ENCODE measurements at places on chromosomes 2 and 18.
A peak's percentile ranks its signal among the peaks of the same experiment; 100 is the strongest.

GRCh38 chr2:196274387-196274809 lies 103.0 kb upstream of the STK17B start:
- no peak for DNase-seq

GRCh38 chr18:8765783-8766463 lies 60.6 kb downstream of the MTCL1 start:
- no peak for DNase-seq

DNA sequence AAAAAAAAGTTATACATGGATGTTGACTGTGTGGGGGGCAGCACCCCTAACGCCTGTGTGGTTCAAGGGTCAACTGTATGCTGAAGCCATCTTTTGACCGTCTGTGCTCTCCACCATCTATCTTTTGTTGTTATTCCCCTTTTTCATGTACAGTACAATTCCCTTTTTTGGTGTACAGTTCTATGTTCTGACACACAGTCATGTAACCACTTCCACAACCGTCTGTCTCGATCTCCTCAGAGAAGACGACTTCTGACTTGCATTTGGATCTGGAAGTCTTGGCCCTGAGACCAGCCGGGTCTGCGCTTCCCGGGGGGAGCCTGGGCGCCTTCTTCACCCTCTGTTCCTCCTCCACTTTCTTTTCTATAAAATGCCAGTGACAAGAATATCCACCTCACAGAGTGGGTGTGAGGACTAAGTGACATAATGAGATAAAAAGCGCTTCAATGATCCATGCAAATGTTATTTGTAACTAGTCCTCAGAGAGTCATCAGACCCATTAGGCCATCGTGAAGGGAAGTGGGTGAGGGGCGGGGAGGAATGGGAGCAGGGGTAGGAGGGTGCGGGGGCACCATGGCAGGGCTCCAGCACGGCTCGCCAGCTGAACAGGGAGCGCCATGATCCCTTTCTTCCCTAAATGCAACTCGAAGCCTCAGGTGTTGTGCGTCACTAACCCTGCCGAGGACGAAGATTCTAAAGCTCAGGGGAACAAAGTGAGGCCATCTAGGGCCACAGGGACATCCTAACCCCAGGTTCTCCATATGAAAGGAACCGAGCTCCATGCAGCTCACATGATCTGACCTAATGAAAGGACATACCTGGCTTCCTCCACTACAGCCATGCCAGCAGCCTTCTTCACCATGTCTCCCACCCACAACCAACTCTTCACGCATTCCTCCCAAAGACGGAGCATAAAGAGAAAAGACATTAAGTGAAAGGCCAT lies 16.6 kb downstream of the ADCY3 start:
- DNase-seq, result no peak

DNA sequence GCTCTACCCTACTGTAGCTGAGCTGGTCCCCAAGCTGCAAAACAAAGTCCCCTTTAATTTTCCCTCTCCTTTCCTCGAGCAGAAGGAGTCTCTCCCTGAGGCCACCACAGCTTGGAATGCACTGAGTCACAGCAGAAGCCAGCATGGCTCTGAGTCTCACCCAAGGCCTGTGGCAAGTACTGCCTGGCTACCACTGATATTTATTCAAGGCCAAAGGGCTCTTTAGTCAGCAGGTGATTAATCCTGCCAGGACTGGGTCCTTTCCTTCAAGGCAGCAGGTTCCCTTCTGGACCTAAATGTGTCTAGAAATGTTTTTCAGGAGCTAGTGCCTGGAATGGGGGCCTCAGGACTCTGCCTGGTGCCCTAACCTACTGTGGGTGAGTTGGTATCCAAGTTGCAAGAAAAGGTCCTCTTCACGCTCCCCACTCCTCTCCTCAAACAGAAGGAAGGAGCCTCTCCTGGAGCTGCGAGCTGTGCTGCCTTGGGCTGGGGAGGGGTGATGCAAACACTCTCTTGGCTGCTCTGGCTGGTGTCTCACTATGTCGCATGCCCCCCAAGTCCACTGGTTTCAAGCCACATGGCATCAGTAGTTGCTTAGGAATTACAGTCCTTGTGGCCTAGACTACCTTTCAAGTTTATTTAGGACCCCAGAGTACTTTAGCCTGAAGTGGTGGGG lies 53.4 kb downstream of the CD28 start:
- peak; percentile 18 for DNase-seq

GRCh38 chr2:239424337-239425045 lies 23.7 kb upstream of the HDAC4 start:
- no peak for DNase-seq

DNA sequence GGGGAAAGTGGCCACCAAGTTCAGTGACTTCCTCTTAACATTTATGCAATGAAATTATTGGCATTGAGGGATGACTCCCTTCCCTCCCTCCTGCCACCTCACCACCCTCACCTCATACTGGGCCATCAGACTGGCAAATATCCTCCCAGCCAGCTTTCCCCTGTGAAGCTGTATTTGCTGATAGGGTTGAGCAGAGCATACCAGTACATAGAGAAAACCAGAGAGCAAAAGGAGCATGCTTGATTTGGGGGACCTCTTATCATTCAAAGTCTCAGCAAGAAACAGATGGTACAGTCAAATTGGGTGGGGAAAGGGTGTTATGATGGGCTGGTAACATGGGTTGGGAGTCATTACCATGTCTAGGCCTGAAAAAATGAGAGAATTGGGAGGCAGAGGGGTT lies 19.1 kb upstream of the B3GNT2 start:
- DNase-seq, result no peak

GRCh38 chr2:47357483-47357882 lies 45.5 kb upstream of the MSH2 start:
- DNase-seq, result peak; percentile 34

DNA sequence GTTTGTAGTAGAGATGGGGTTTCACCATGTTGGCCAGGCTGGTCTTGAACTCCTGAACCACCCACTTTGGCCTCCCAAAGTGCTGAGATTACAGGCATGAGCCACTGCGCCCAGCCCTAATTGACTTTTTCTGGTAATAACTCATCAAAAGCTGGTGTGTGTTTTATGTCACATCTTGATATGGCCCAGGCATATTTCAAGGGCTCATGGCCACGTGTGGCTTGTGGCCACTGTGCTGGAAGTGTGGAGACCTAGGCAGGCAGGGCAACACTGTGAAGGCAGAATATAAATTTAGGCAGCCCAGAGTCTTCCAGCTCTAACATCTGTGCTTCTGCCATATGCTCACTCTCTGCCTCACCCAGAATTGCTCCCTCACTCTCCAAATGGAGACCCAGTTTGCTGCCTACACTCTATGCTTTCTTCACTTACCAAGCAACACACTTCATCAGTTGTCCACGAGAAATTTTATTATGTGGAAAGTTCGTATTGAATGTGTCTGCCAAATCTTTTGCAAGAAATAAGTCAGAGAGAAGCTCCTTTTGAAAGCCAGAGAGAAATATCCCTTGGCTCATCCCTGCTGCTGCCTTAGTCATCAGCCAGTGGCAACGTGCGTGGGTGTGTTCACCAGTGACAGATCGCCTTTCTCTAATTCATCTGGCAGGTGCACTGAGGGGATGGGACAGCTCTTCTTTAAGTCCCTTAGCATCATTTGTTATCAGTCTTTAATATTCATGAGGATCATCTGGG lies 129.4 kb upstream of the CXCR4 start:
- peak; percentile 32 for DNase-seq

DNA sequence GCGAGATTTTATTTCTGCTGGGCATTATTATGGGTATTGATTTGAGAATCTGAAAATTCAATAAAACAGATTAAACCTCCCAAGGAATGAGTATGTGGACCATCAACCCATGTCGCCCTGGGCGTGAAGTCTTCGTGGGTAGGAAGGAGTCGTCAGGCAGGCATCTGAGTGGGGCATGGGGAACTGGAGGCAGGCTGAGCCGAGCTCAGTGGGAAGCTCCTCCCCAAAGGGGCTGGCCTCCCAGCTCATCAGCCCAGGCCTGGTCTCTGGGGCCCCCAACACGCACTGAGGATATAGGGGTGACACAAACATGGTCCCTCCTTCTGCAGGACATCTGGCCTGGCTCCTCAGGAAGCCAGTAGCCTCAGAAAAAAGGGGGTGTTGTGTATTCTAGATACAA lies 265.2 kb downstream of the TFCP2L1 start:
- no peak for DNase-seq

DNA sequence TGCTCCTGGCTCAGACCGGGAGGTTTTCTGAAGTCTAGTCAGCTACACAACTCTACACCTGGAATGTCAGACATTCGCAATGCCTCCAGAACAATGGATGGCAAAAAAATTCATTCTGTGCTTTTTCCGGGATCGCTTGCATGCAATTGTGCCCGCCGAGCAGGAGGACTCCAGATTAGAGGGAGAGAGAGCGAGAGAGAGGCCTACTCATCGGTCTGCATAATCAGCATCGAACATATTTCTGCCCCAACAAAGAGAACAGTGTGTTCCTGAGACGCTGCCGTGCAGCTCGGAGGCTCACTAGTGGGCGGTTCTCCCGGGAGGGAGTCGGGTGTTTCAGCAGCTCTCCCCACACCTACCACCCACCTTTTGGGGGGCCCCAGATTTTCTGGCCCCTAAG lies 117.1 kb downstream of the KLHL29 start:
- DNase-seq, result no peak

DNA sequence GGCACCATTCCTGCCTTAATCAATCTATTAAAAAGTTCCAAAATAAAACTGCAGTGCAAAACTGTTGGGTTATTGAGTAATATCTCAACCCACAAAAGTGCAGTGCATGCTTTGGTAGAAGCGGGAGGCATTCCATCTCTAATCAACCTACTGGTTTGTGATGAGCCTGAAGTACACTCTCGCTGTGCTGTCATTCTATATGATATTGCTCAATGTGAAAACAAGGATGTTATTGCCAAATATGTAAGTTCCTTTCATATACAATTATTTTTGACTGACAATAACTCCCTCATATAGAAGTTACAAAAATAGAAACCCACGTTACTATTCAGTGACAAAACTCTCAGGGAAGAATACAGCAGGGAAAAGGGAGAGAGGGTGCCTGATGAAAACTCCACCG lies 43.0 kb downstream of the OSGEPL1 start:
- no peak for DNase-seq

DNA sequence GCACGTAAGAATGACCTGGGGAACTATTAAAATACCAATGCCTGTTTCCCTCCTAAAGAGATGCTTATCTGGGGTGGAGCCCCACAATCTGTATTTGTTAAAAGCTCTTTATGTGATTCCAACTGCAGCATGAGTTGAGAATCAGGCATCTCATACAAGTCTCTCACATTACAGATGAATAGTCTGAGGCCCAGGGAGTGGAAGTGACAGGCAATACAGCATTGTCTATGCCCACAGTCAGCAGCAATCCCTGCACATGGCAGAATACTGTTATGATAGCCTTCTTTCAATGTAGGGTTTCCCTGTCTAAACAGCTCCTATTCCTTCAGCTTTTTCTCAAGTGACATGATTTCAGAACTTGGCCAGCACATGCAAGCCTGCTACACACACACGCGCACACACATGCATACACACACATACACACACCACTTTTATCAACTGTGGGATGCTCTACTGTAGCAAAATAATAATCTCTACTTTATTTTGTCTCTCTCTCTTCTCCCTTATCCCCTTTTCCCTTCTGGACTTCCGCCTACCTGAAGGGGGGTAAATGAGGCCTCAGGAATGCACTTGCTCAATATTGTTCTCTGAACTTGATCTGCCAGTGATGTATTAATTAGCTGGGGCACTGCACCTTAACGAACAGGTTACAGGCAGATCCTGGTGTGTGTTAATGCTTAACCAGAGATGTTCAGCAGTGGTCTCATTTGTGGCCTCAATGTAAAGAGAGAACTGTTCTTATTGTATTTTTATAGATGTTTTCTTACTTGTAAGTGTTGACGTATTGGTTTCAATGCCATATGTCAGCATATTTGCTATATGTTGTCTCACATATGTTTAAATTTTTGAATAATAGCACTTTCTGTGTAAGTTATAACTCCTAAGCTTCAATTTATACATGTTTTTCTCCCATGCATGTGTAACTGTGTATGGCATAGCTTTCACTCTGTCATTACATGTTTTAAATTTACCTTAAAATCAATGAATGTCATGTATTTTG lies 116.0 kb downstream of the SETBP1 start:
- no peak for DNase-seq

DNA sequence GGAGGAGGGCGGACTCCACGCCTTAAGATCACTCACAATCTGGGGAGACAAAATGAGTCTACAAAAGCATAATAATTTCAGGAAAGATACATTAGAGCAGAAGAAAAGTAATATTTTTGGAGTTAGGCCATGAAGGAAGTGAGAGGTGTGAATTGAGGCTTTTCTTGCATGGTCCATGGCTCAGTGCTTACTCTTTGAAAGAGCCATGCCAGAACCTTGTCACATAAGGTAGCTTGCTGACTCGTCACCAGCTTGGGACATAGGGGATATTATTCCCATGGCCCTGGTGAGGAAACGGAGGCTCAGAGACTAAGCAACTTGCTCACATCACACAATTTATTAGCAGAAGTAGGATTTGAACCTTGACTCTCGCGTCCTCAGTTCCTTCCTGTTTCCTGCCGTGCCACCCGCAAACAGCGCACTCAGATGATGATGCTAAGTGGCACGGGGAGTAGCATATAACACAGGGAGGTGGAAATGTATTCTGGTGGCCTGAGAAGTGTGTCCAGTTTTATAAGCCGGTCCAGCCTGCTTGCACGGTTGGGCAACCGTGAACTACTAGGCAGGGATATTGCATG lies 312.2 kb upstream of the EPAS1 start:
- DNase-seq, result no peak

DNA sequence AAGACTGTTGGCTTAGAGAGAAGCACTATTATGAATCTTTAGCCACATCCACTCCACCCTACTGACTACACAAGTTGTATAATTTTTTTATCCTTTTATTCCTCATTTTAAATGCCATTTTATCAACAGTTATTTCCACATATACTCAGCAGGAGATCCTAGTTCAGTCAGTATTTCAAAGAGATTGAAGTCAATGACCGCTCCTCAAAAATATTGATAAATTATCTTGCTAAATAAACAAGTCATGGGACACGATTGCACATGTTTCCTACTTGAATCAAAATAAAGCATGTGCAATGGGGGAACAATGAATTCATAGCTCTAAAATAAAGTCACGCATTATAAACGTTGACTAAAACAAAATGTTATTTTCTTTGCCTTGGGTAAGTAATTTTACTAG lies 496.5 kb downstream of the LRRTM4 start:
- no peak for DNase-seq

GRCh38 chr2:212619954-212620353 lies 81.4 kb upstream of the ERBB4 start:
- no peak for DNase-seq

- DNase-seq, result no peak
Observed at GRCh38 chr2:70855667-70856066, 20.1 kb upstream of the CD207 start.

GRCh38 chr2:64052463-64053241 lies 33.4 kb upstream of the VPS54 start:
- DNase-seq, result no peak

DNA sequence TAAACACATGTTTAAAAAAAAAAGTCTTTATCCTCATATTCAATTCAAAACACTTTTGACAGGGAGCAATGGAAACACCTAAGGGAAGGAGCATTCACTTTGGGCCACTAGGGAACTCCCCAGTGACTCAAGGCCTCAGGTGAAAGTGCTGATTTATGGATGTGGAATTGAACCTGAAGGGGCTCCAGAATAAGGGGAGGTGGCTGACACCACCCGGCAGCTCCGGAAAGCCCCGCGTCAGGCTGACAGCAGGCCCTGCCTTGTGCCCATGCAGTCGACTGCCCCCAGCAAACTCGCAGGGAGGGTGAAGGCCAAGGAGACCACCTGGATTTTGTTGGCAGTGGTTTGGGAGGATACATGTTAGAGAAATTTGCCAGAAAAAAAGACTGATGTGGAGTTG lies 275.3 kb upstream of the NCKAP5 start:
- no peak for DNase-seq

- DNase-seq, result no peak
Observed at GRCh38 chr18:23951206-23951605, 63.3 kb upstream of the TTC39C start.

GRCh38 chr2:38164881-38165280 lies 88.9 kb upstream of the CYP1B1 start:
- no peak for DNase-seq

Measured in RKO (cell line).